Activated CD4-positive, alpha-beta T cell treated with anti-CD3 and anti-CD28 coated beads, Interleukin-2, Interleukin-4, amounts not matched to agents 100 ng/mL and 50 ng/mL, durations not matched to agents 16 hours and 8 hours (primary cell): ENCODE measurements at places on chromosomes 1 and 21.

GRCh38 chr21:26124896-26125295 is 45.7 kb downstream of the APP start:
- DNase-seq = no peak

GRCh38 chr1:218661411-218661810 is 316.3 kb downstream of the TGFB2 start:
- no peak for DNase-seq

DNA sequence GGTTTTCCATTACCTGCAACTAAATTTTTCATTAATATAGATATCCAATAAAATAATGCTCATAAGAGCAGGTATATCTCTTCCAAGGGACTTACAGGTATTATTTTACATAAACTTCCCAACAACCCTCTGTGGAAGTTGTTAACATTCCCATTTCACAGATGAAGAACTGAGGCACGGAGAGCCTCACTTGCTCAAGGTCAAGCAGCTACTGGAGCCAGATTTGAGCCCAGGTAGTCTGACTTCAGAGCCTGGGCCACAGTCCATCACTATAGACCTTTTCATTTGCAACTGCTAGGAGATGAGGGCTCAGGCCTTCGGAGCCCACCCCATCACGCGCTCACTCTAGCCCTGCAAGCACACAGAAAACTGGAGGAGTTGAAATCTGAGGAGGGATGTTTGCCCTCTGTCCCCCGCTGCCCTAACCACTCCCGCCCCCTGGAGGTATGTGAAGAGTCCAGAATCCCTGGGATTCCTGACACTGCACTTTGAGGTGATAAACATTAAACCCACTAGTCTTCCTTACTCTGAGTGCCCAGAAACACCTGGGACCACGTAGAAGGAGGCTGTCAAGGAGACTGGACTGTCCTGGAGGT is 11.7 kb upstream of the ALPL start:
- no peak for DNase-seq

DNA sequence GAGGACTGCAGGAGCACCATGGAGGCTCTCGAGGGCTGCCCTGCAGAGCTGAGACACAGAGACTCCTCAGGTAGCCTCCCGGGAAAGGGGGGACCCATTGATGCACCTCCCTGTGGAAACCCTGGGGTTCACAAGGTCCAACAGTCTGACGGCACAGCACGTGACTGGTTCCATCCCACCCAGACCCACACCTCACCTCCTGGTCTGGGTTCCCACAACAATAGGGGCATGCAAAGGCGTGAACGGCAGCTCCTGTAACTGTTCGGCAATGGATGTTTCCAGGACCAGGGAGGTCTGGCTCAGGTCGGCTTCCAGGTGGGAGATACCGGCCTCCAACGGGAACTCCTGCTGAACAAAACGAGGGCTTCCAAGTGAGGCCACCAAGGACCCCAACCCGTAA is 86.8 kb downstream of the NPHP4 start:
- no peak for DNase-seq

DNA sequence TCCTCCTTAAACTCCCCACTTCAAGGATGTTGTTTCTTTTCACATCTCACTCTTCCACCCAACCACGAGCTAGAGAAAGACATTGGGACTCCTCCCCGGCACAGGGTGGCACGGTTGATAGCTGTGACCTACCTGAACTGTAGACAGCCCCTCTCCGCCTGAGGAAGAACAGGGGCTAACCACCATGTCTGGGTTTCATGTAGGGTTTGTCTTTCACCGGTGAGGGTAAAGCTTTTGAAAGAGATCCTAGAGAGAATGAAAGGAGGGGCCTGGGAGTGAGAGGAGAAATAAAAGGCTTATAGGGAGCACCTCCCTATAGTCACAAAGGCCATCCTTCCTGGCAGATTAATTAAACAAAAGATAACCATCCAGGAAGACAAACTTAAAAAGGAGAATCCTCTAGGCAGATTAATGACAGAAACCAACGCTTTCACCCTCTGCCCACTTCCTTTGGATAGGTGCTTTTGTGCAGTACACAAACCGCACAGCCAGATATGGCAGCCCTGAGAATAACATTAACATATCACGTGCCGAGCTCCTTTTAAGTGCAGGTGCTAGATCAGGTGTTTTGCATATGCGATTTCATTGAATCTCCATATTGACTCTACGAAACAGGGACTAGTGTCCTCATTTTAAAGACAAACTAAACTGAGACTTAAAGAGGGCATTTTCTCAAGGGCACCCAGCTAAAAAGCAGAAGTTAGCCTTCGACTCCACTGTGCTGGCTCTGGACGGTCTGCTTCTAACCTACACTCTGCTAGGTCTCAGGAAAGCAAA is 178.1 kb upstream of the RUNX1 start:
- DNase-seq = peak; percentile 61

- DNase-seq = peak; percentile 14
Measured at GRCh38 chr1:212260557-212261355, 24.5 kb upstream of the PPP2R5A start.

- no peak for DNase-seq
Measured at GRCh38 chr1:162275622-162276175, 101.0 kb downstream of the SPATA46 start.

DNA sequence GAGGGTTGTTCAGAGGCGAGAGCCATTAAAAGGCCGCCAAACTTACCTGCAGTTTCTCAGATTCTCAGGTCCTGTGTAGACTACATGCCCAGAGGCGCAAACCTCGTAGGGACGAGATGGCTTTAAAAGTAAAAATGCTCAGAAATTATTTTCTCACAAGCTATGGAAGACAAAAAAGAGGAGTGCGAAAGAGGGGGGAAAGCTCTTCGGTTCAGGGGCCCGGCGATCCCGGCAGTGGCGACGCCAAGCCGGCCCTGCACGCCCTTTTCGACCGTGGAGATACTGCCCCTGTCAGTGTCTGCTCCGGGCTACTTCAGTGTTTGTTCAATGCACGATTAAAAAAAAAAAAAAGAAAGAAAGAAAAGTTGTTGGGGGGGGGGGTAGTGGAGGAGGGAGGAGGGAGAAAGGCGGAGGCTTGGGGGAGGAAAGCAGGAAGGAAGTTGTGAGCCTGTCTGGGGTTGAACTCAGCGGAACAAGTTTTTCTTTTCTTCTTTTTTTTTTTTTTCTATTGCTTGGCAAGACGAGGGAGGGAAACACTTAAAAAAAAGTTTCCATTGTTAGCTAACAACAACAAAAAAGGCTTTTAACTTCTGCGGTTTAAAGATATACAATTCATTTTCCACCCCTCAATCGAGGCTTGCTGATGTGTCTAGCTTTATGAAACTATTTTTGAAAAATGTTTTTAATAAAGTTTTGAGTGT is at the start of gene ITPKB:
Gene ITPKB (minus strand): TSS at position 288 of the 701 bp plus-strand sequence. CDS start 1,824 bp downstream, outside the sequence.
- peak; percentile 71 for DNase-seq

GRCh38 chr1:150003801-150004200 is 6.7 kb downstream of the OTUD7B start:
- no peak for DNase-seq

GRCh38 chr1:226405411-226405988 is 2.4 kb downstream of the PARP1 start:
- DNase-seq = peak; percentile 31

- DNase-seq = no peak
Measured at GRCh38 chr1:108824051-108824450, 32.8 kb downstream of the AKNAD1 start.

- no peak for DNase-seq
Measured at GRCh38 chr1:111565079-111565478, 54.5 kb upstream of the RAP1A start.

DNA sequence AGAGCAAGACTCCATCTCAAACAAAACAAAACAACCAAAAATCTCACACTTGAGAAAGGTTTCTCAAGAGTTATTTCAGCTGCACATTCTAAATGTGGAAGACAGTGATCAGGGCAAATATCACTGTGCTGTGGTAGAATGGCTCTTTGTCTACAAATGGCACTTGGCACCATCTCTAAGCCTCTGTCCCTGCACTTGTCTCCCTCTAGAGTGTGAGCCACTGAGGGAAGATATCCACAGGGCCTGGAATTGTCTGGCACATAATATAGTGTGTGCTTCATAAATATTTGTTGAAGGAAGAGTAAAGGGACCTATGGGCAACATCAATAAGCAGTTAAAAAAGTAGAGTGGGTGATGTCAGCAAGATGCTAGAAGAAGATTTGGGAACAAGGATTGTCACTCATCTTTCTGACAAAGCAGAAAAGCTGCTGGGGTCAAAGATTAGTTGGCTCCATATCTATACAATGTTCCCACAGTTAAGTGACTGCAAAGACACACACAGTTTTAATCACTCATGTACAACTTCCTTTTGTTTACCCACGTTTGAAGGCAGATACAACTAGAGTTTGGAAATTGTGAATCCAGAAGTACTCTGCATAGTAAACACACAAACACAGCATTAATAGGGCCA is 19.1 kb downstream of the CD101 start:
- no peak for DNase-seq

- no peak for DNase-seq
Measured at GRCh38 chr1:193408782-193409293, 222.4 kb upstream of the B3GALT2 start.

DNA sequence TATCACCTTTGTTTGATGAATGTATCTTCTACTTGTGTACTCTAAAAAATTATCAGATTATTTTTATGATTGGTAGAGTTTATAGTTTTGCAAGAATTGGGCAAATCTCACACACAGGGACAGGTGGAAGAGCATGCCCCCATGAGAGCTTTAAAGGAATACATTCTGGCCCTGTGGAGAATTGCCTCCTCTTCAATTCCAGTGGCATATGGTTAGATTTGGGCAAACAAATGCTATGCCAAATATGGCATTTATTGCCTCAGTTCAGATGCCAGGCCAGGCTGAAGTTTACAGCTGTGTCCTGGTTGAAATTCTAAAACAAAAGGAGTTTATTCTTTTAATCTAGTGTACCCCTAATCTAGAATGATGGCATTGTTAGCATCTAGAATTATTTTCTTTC is 162.4 kb upstream of the CACYBP start:
- no peak for DNase-seq

- DNase-seq = no peak
Measured at GRCh38 chr1:235646463-235646862, 3.1 kb downstream of the GNG4 start.

DNA sequence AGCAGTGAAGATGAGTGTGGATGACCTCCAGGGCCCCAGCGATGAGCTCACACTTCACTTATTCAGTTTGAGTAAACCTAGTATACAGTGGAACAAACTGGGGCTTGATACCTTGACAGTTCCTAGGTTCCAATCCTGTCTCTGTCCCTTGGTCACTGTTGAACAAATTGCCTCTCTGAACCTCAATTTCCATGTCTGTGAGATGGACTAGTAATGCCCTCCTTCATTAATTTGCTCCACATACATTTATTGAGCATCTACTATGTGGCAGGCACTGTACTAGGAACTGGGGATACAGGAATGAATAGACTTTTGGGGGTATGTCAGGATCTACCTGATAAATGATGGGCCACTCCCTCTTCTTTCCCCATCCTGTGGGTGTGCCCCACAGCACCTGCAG is 57.3 kb downstream of the SDC3 start:
- no peak for DNase-seq

DNA sequence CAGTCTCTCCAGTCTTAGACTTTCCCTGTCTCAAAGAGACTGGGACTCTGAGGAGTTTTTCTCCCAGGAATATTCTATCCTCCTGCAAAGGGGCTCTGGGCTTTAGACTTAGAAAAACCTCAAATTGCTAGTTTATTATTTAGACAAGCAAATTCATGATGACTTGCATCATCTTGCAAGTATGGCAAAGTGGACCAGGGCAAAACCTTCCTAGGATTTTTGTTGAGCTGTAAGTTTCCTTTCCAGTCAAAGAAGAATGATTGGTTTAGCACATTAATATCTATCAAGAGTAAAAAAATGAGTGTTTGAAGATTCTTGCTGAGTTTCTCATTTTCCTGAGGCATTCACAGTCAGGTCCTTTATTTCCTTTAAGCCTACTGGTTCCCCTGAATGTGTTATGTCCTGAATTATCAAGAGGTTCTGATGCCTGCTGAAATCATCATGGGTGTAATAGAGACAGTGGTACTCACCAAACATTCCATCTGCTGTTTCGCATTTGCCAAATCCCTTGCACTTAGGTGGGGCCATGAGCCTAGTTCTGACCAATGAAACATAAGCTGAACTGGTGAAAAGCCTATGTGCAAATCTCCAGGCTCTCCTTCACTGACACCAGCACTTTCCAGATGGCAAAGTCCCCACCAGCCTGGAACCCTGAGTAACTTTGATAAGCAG is 25.2 kb upstream of the SPAG17 start:
- DNase-seq = no peak

DNA sequence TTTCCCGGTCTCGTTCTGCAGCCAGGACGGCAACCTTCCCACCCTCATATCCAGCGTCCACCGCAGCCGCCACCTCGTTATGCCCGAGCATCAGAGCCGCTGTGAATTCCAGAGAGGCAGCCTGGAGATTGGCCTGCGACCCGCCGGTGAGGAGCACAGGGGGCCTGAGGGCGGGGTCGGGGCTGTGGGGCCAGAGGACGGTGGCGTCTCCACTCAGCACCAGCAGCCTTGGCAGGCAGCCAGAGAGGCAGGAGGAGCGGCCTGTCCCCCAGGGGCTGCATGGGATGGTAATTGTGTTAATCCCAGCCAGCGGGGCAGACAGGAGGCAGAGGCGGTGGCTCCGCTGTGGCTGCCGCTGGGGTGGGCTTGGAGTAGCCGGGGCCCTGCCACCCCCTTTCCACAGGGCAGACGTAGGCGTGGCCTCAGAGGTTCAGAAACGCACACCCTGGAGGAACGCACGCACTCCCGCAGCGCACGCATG is 12.1 kb downstream of the SAMD11 start:
- no peak for DNase-seq

GRCh38 chr1:79037085-79037484 is 30.6 kb upstream of the ADGRL4 start:
- DNase-seq = no peak

GRCh38 chr1:77532641-77533040 is 149.8 kb downstream of the ZZZ3 start:
- DNase-seq = no peak

DNA sequence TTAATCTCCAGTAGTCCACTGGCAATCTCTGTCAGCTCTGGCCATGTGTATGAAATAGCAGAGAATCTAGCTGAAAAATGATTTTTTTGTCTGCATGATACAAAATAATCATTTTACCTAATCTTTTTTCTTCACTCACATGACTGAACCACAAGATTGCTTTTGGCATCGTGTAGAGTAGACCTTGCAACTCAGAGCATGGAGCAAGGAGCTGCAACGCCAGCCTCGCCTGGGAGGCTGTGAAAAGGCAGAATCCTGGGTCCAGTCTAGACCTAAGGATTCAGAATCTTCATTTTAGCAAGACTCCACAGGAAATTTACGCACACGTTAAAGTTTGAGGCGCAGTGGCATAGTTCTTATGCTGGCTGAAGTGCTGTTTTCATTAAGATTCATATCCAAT is 40.2 kb downstream of the TOMM20 start:
- no peak for DNase-seq

DNA sequence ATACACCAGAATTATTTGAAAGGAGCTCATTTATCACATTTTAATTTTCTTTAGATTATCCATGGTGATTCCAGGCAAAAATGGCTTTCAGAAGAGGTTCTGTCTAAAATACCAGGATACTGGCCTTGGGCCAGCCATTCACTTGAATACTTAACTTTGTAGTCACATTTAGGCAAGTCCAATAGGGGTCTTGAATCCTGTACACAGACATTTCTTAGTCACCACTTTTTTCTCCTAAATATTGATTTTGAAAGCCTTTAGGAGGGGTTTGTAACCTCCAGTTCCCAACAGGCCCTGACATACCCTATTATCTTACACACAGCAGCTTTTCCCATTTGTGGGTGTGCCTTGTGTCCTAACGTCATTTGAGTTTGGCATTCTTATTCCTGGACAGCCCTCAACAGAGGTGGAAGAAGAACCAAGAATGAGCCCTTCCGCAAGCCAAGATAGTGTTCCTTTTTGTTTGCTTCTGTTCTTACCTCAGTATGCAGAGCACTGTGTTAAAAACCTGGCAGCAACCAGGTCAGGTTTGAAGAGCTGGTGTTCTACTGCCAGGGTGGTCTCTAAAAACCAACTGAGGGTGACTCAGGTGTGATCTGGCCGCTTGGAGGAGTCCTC is 19.5 kb downstream of the MAP3K7CL start:
- DNase-seq = no peak
